Amniotic epithelial cell (primary cell): ENCODE measurements at places on chromosomes 1 and 21.

DNA sequence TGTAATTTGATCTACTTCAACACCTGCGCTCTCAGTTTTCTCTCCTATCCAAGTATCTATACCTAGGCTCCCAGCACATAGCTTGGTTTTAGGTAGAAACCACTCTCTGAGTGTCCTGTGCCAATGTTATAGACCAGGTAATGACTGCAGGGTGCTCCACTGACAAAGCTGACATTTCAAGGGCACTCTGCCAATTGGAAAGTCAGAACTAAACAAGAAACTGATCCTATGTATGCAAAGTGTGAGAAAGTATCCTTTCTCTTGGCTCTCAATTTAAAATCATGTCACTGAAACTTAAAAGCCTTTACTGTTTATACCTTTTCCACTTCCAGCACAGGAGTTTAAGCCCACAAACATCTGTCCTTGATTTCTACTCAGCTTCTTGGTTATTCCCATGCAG is 45.0 kb upstream of the AIM2 start:
- no peak for DNase-seq

- DNase-seq = no peak
Observed at GRCh38 chr1:234237393-234237792, 135.9 kb upstream of the COA6 start.

DNA sequence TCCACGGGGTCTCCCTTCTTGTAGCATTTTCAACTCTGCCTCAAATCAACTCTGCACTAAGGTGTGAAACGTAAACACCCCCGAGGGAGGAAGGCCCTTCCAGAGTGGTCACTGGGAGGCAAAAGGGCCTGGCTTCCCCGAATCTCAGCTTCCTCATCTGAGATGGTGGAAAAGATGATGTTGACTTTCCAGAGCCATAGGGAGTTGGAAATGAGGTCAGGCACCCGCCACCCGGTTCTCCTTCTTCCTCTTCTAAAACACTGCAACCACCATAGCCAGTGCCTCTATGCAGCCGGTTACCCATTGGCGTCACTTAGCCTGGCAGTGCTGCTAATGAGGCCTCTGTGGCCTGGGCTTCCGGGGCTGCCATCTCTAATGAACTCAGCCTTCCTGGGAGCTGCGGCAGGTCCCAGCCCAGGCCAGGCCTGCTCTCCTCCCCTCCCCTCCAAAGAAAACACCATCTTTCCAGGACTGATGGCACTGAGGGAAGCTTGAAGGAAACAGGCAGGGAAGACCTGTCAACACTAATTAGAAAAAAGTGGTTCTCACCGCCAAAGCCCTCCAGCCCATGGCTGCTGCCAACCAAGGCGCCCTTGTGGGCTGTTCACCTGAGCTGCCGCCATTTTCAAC is 175.0 kb downstream of the KAZN start:
- DNase-seq = no peak

DNA sequence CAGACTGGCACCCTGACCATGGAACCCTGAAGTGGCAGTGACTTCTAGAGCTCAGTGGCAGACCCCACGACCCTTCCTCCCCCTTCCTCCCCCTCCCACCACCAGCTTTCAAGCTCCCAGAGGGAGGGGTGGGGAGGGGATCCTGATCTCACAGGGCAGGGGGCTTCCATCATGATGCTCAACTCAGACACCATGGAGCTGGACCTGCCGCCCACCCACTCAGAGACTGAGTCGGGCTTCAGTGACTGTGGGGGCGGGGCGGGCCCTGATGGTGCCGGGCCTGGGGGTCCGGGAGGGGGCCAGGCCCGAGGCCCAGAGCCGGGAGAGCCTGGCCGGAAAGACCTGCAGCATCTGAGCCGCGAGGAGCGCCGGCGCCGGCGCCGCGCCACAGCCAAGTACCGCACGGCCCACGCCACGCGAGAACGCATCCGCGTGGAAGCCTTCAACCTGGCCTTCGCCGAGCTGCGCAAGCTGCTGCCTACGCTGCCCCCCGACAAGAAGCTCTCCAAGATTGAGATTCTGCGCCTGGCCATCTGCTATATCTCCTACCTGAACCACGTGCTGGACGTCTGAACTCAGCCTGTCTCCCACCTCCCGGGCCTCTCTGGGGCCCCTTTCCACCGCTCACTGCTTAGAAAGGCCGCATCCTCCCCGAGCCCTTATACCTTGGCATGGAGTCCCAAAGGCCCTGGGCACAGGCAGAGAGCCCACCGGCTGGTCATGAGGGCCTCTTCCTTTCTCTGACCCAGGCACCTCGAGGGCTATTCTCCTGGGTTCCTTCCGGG is 3.9 kb downstream of the NHLH1 start:
- DNase-seq = no peak

GRCh38 chr1:23481026-23481597 is 2.9 kb downstream of the ASAP3 start:
- DNase-seq = no peak

GRCh38 chr1:19799230-19800075 is at the start of gene TMCO4:
Gene TMCO4 (minus strand): TSS chr1:19799916. CDS start chr1:19780758, 19,158 bp downstream.
- DNase-seq = peak; percentile 40

DNA sequence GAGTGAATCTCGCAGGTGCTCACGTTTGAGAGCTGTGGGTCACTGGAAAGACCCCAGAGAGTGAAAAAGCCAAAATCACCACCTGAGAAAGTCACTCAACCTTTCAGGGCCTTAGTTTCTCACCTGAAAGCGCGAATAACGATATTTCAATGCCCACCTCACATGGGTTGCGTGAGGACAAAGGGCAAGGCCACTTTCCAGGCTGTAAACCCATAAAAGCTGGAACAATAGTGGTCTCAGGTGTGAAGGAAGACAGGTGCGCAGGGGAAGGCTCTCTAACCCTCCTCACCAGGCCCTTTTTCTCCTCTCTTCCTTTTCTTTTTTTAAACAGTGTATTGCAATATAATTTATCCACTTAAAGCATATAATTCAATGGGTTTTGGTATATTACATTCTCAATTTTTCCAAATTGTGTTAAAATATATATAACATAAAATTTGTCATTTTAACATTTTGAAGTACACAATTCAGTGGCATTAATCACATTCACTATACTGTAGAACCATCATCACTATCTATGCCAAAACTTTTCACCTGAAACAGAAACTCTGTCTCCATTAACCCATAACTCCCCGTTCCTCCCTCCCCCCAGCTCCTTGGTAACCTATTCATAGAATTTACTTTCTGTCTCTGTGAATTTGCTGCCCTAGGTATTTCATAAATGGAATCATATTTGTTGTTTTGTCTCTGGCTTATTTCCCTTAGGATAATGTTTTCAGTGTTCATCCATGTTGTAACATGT is 118.4 kb upstream of the TNR start:
- DNase-seq = no peak

GRCh38 chr1:58833166-58833565 is 49.3 kb upstream of the JUN start:
- DNase-seq = no peak

GRCh38 chr1:91876040-91876470 is 9.9 kb downstream of the TGFBR3 start:
- DNase-seq = no peak

- peak; percentile 89 for DNase-seq
Observed at GRCh38 chr1:84851839-84852238, 41.2 kb downstream of the LPAR3 start.

DNA sequence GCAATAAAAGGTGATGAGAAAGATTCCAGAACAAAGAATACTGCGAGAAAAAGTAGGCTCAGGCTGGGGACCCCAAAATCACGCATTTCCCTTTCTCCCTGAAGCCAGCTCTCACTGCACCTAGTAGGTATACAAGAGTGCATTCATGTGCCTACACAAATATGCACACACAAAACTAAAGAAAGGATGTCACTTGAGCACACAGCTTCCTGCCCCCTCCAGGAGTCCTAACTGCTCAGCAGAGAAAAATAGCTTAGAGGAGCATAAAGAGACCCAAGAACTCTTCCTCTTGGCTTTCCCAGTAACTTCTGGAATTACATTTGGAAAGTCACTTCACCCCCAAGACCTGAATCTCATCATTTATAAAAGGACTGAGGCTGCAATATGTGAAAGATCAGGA is 38.0 kb downstream of the JAK1 start:
- no peak for DNase-seq
